Keratinocyte (primary cell): ENCODE measurements at places on chromosomes 11 and 22. TPM values are rescaled to one million over a fixed set of nuclear protein-coding genes. Genes with fewer than 3 reads are reported as not detected.

- DNase-seq = no peak
- H3K4me1 ChIP-seq = peaks cover 5% of the 10 kb centered on the region
- no peaks in the 10 kb centered on the region for H3K27me3 ChIP-seq
- H3K4me3 ChIP-seq = no peak overlapping the region
- H3K27ac ChIP-seq = no peak overlapping the region
These were observed 77.9 kb downstream of the FBXO7 start for GRCh38 chr22:32552521-32552920.

- H3K36me3 ChIP-seq = peaks cover 20% of the 10 kb centered on the region
- H3K4me1 ChIP-seq = peaks cover 21% of the 10 kb centered on the region
- no peak for DNase-seq
- peak overlapping the region; percentile 73 for H3K4me3 ChIP-seq
- H3K27ac ChIP-seq = peak overlapping the region; percentile 65
- peaks cover under 1% of the 10 kb centered on the region for H3K27me3 ChIP-seq
These were observed 2.1 kb downstream of the CCND1 start for GRCh38 chr11:69642913-69643632.

- H3K4me3 ChIP-seq = no peak overlapping the region
- no peaks in the 10 kb centered on the region for H3K4me1 ChIP-seq
- no peak for DNase-seq
- H3K27ac ChIP-seq = no peak overlapping the region
- H3K36me3 ChIP-seq = no peaks in the 10 kb centered on the region
These were observed 1318.9 kb downstream of the LRRC4C start for GRCh38 chr11:40140560-40140959.

DNA sequence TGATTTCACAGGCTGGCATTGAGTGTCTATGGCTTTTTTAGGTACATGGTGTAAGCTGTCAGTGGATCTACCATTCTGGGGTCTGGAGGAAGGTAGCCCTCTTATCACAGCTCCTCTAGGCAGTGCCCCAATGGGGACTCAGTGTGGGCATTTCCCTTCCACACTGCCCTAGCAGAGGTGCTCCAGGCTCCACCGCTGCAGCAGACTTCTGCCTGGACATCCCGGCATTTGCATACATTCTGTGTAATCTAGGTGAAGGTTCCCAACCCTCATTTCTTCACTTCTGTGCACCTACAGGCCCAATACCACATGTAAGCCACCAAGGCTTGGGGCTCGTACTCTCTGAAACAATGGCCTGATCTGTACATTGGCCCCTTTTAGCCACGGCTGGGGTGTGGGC lies 78.3 kb downstream of the RNF169 start:
- DNase-seq = no peak
- no peak overlapping the region for H3K4me3 ChIP-seq
- H3K36me3 ChIP-seq = peaks cover 8% of the 10 kb centered on the region
- H3K27ac ChIP-seq = no peak overlapping the region
- H3K27me3 ChIP-seq = no peaks in the 10 kb centered on the region
- H3K4me1 ChIP-seq = no peaks in the 10 kb centered on the region

DNA sequence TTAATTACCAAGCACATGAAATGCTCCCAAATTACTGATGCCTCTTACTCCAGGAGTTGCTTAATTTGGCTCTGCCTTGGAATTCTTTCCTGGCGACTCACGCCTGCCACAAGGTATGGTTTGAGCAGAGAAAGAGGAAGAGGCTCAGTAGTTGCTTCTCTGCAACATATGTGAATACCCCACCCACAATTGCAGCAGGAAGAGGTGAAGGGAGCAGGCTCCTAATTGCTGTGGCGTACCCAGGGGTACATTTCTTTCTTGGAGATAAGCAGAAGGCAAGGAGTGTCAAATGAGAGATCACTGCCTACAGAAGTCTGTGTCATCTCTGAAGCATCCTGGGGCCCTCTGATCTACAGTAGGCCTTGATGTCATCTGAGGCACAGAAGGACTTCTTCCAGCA lies 10.6 kb upstream of the NNMT start:
- no peaks in the 10 kb centered on the region for H3K27me3 ChIP-seq
- no peak overlapping the region for H3K27ac ChIP-seq
- H3K36me3 ChIP-seq = no peaks in the 10 kb centered on the region
- no peak for DNase-seq
- no peaks in the 10 kb centered on the region for H3K4me1 ChIP-seq

- no peak overlapping the region for H3K27ac ChIP-seq
- H3K36me3 ChIP-seq = no peaks in the 10 kb centered on the region
- no peaks in the 10 kb centered on the region for H3K4me1 ChIP-seq
- H3K4me3 ChIP-seq = no peak overlapping the region
These were observed 7.6 kb upstream of the PTH start for GRCh38 chr11:13503393-13503792.

DNA sequence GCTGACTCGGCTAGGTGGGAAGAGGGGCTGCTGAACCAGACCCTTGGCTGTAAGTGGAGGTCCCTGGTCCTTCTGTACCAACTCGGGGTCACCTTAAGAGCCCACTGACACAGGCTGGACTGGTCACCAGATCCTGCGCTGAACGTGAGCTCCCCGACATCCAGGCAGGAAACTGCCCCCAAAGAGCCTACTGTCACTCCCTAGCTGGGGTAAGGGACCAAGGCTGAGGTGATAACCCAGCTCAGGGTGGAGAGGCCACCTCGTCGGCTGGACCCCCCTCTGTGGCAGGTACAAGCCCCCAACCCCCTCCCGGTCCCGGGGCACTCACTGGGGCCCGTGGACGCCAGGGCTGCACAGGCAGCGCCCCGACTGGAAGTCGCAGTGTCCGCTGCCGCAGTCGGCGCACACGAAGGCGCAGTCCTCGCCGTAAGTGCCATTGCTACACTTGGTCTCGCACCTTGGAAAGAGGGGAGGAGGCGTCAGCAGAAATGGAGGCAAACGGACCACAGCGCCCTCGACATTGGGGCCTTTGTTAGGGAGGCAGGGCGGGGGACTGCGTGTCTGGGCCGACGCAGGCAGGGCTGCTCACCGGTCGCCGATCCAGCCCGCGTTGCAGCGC lies 7.4 kb downstream of the SCARF2 start:
- H3K4me1 ChIP-seq = peaks cover 21% of the 10 kb centered on the region
- no peaks in the 10 kb centered on the region for H3K36me3 ChIP-seq
- peaks cover 86% of the 10 kb centered on the region for H3K27me3 ChIP-seq
- peak overlapping the region; percentile 67 for H3K4me3 ChIP-seq
- H3K27ac ChIP-seq = no peak overlapping the region

DNA sequence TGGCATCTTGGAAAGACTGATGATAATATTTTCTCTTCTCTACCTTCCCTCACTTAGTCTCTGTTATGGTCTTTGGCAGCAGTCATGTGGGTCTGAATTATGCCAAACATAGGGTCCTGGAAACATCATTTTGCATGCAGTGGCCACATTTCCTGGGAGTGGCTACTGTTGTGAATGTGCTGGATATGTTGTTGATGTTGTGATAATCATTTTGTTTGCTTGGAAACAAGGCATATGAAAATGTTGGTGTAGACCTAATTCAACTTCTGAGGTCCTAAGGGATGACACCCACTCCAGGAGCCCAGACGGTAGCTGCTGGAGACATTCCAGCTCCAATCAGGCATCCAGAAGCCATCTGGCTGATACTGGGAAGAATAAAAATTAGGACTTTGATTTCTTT lies 109.7 kb downstream of the DCDC1 start:
- no peak overlapping the region for H3K27ac ChIP-seq
- DNase-seq = no peak
- no peaks in the 10 kb centered on the region for H3K36me3 ChIP-seq

- H3K27ac ChIP-seq = no peak overlapping the region
- no peaks in the 10 kb centered on the region for H3K27me3 ChIP-seq
- no peaks in the 10 kb centered on the region for H3K36me3 ChIP-seq
- DNase-seq = no peak
- H3K4me3 ChIP-seq = no peak overlapping the region
- H3K4me1 ChIP-seq = peaks cover 25% of the 10 kb centered on the region
These were observed 19.7 kb downstream of the ATG16L2 start for GRCh38 chr11:72833811-72834493.

- no peak overlapping the region for H3K4me3 ChIP-seq
- no peak for DNase-seq
- H3K4me1 ChIP-seq = peaks cover 9% of the 10 kb centered on the region
- H3K36me3 ChIP-seq = no peaks in the 10 kb centered on the region
- H3K27me3 ChIP-seq = no peaks in the 10 kb centered on the region
These were observed 625.1 kb upstream of the ANO5 start for GRCh38 chr11:21567645-21568290.

PRR33 gene
- polyA plus RNA-seq = not detected in 3 replicates

SMTNL1 gene
- not detected in 3 replicates for polyA plus RNA-seq

HEPHL1 gene
- polyA plus RNA-seq = 138 to 223 TPM (median 190 TPM) in 3 replicates

ARHGAP42 gene
- 3.3 to 5.5 TPM (median 4.8 TPM) in 3 replicates for polyA plus RNA-seq
